Fibroblast of skin of right biceps (primary cell): ENCODE measurements at places on chromosomes 1 and 21.

DNA sequence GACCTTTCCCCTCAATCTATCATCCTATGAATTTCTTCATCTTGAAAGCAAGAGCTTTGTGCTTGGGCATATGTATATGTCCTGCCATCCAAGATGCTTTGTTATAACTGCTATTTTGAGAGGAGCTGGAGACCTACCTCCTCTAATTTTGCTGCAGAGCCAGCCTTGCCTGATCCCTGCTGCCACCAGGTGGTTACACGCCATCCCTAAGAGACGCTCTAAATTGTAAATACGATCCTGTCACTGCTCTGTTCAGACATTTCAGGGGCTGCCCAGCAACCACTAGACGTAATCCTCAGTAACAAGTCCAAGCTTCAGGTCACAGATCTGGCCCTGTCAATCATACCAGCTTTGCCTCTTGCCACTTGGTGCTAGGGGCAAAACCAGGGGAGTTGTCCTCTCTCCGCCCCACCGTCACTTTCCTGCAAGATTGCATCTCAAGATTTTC, 32.9 kb downstream of the GPA33 start:
- DNase-seq, result peak; percentile 11

DNA sequence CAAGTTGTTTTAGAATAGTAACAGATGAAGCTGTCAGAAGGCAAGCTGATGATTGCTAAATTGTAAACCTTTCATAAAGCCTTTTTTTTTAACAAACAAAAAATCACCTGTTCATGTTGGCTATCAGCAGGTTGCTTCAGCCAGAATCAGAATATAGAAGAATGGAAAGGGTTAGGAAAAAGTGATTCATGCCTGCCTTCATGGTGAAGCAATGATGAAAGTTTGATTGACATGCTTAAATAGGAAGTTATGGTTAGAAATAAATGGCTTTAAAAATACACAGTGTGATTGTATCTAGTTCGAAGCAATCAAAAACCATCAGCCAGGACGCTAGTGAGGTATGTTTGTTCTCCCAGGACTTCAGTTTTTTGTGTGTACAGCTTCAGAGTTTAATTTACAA, 37.9 kb downstream of the GABPA start:
- DNase-seq, result no peak

DNA sequence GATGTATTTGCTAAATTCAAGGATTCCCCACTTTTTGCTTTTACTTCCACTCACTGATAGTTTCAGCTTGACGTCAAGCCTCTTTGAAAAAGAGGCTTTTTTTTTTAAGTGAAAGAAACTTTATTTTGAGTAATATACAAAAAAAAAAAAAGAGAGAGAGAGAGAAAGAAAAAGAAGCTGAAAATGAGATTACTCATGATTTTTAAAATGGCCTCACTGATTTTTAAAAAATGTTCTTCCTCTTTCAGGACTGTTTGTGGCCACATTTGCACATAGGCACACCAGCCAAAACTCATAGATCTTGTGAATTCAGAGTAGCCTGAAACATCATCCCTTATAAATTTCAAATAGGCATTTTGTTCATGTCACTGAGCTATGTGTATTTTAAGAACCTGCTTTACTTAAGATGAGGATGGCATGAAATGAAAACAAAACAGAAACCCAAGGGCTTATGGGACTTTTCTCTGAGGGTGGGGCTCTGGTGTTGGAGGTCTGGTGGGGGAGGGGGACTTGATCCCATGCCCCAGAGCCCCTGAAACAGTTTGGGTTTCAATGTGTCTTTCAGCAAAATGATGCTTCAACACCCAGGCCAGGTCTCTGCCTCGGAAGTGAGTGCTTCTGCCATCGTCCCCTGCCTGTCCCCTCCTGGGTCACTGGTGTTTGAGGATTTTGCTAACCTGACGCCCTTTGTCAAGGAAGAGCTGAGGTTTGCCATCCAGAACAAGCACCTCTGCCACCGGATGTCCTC, 6.1 kb downstream of the ATF3 start:
- no peak for DNase-seq

DNA sequence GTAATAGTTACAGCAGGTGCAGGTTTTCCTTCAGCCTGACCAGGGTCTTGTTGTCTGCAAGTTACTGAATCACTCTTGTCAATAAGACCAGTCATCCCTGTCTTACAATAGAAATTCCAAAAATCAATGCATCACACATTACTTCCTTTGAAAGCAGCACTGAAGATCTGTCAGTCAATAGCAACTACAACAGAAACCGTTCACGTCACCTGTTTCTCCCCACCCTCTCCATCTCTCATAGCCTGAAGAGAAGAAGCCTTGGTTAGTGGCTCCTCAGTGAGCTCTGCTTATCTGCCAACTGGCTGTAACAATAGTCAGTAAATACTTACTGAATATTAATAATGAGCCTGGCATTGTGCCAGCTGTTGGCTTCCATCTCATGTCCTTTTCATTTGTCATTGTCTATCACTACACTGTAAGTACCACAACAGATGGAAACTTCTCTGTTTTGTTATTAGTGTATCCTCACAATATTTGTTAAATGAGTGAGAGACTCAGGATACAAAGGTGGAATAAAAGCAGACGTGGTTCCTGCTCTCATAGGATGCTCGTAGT, 195.2 kb downstream of the S1PR1 start:
- no peak for DNase-seq

- peak; percentile 78 for DNase-seq
These were observed at the start of gene PEAR1 for GRCh38 chr1:156893048-156893953. Gene PEAR1 (plus strand): TSS chr1:156893718. CDS start chr1:156903927, 10,209 bp downstream.

DNA sequence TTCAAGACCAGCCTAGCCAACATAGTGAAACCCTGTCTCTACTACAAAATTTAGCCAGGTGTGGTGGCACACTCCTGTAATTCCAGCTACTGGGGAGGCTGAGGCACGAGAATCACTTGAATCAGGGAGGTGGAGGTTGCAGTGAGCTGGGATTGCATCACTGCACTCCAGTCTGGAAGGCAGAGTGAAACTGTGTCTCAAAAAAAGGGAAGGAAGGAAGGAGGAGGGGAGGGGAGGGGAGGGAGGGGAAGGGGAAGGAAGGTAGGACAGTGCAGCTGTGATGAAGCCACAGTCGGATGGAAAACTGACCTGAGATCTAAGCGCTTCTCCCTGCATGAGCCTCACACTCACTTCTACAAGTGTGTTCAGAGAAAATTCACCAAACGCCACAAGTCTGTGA, 22.0 kb upstream of the FHAD1 start:
- no peak for DNase-seq

DNA sequence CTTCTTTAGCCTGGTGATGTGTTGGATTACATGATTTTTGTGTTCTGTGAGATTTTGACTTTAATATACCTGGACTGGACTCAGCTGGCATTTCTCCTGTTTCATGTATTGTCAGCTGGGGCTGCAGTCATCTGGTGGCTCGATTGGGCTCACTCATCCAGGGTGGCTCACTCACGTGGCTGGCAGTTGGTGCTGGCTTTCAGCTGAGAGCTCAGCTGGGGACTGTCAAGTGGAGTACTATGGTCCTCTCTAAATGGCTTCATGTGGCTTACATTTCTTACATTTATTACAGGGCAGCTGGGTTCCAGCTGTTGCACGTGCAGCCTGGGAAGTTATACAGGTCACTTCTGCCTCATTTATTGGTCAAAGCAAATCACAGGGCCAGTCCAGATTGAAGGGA, 22.8 kb downstream of the HHAT start:
- no peak for DNase-seq

- DNase-seq, result peak; percentile 83
These were observed 80.3 kb downstream of the NENF start for GRCh38 chr1:212512816-212513559.

DNA sequence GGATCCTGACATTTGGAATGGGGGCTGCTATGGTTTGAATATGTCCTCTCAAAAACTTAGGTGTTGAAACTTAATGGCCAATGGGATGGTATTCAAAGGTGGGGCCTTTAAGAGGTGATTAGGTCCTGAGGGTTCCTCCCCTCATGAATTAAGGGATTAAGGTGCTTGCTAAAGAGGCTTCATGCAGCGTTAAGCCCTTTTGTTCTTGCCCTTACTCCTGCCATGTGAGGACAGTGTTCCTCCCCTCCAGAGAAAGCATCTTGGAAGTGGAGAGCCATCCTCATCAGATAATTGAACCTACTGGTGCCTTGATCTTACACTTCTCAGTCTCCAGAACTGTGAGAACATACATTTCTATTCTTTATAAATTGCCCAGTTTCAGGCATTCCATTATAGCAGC, 146.6 kb downstream of the KCNJ6 start:
- DNase-seq, result no peak

GRCh38 chr21:43937891-43938309, 72.9 kb downstream of the AGPAT3 start:
- DNase-seq, result no peak

- no peak for DNase-seq
These were observed 256.7 kb upstream of the KIAA0040 start for GRCh38 chr1:175449306-175449705.

DNA sequence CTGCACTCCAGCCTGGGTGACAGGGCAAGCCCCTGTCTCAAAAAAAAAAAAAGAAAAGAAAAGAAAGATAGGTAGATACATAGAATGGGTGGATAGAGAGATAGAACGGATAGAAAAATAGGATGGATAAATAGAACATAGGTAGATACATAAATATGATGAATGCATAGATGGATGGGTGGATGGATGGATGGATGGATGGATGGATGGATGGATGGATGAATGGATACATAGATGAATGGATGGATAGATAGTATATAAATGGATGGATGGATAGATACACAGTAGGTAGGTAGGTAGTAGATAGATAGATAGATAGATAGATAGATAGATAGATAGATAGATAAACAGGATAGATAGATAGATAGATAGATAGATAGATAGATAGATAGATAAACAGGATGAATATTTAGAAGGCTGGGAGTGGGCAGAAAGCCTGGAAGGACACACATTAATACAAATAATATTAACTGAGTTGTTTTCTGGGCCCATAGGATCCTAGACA, 87.0 kb downstream of the PDE9A start:
- no peak for DNase-seq

- DNase-seq, result peak; percentile 66
These were observed 71.7 kb upstream of the ETS2 start for GRCh38 chr21:38733972-38734546.
